BE2C (cell line): ENCODE measurements at places on chromosomes 5 and 9.

GRCh38 chr5:137412136-137412535, 87.0 kb downstream of the SPOCK1 start:
- DNase-seq = no peak

GRCh38 chr5:30405821-30406220, 787.7 kb upstream of the CDH6 start:
- no peak for DNase-seq

- no peak for DNase-seq
Measured at GRCh38 chr5:34791761-34792244, 47.2 kb upstream of the TTC23L start.

DNA sequence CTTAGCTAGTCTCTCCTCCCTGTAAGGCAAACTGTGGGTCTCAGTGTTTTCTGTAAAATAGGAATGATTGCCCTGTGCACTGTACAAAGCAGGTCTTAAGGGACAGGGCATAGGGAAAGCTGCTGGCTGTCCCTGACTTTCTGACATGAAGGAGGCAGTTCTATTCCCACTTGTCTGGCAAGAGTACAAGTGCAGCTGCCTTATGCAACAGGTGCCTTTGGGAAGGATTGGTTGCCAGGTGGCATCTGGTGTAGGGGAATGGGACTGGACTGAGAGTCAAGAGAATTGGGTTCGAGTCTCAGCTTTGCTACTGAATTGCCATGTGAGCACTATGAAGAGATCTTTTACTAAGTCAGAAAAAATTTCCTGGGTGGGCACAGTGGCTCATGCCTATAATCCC, 10.0 kb downstream of the BSPRY start:
- no peak for DNase-seq

- DNase-seq = no peak
Measured at GRCh38 chr5:3590161-3590966, 5.3 kb upstream of the IRX1 start.
